Left hindlimb (tissue), 1 donor: ENCODE measurements at places on chromosomes 7 and 10.

DNA sequence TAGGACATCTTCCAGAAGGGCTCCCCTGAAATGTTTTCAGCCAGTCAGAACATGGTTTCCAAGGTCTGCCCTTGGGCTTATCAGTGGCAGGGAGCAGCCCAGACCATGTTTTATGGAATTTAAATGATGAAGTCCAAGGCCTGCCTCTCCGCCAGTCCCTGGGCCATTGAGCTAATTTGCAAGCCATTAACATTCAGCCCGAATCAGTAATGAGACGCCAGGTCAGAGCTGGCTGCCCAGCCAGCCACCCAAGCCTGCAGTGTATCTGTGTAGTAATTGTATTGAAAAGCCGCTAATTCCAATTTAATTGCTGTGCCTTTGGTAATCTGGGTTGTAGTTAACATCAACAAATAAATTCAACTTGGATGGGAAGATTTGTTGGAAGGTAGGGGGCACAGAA, 131.4 kb downstream of the PAXIP1 start:
- no peak for DNase-seq

DNA sequence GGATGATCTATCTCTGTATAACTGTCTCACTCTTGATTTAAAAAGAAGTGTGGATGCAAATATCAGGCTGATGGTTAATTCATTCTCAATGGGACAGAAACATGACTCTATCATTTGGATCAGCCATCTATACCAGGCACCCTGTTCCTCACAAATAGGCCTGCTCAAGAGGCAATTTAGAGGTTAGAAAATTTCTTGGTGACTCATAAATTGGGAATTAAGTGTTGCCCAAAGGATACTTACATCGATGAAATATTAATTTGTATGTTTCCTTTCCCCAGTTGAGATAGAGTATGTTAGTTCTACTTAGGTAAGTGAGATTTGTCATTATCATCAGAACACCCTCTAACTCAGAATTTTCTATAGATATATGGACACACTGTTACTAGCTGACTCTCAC, 57.7 kb downstream of the PRSS58 start:
- DNase-seq, result no peak

GRCh38 chr10:96586419-96587263, at the start of gene TM9SF3:
Gene TM9SF3 (minus strand): TSS chr10:96587012. CDS start chr10:96586835, 177 bp downstream.
- DNase-seq, result peak; percentile 93

DNA sequence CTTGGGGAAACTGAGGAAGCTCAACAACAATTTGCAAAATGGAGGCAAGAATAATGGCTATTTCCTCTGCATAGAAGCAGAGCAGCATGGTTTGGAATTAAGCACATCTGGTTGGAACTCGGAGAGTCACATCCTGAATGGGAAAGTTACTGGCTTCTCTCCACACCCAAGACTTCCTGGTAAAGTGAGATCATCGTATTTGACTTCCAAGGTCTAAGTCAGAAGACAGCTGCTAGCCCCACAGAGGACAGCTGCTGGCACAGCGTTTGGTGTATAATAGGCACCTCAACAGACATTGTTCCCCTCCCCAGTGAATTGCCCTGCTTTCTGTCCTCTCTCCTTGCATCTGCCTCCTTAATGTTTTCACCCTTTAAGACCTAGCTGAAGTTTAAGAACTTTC, 37.0 kb upstream of the NRF1 start:
- peak; percentile 53 for DNase-seq

GRCh38 chr7:36894190-36894589, 169.9 kb upstream of the AOAH start:
- no peak for DNase-seq

DNA sequence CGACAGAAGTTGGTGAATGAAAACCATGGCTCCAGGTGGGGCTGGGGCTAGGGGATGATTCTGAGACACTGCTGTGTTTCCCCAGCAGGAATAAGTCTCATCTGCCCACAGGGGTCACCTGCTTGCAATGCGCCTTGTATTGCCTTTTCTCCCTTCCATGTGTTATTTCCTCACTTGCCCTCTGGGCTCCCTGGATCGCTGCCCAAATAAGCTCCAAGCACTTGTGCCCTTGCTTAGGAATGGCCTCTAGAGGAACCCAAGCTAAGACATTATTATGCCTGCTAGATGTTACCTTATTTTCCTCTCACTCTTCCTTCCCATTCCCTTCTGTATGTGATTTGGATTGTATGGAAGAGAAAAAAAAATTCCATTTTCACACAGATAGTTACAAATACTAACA, 24.8 kb upstream of the PLPP4 start:
- no peak for DNase-seq

- DNase-seq, result no peak
These were observed 52.2 kb upstream of the PDGFA start for GRCh38 chr7:571718-572415.

- no peak for DNase-seq
These were observed 41.2 kb upstream of the ADRB1 start for GRCh38 chr10:114002422-114002821.

- peak; percentile 93 for DNase-seq
These were observed at the start of gene ZNF33B for GRCh38 chr10:42638055-42638820. Gene ZNF33B (minus strand): TSS chr10:42638570. CDS start chr10:42636928, 1,642 bp downstream.

- DNase-seq, result no peak
These were observed 34.1 kb upstream of the ARHGAP22 start for GRCh38 chr10:48638739-48639527.

- no peak for DNase-seq
These were observed 108.0 kb downstream of the UNCX start for GRCh38 chr7:1340461-1341360.

GRCh38 chr10:60869652-60870415, 74.2 kb downstream of the RHOBTB1 start:
- no peak for DNase-seq

DNA sequence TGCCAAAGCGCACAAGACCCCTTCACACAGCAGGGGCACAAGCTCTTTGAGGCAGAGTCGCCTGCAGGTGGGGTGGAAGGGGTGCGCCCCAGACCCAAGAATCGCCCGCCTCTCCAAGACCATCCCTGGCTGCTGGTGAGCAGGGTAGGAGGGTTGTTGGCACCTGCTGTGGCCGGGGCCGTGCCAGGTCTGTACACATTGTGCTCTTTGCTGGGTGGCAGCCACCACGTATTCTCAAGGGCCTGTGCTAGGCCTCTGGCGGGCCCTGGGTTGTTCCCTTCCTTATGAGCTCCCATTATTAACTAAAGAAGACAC, 84.4 kb downstream of the LHPP start:
- no peak for DNase-seq

DNA sequence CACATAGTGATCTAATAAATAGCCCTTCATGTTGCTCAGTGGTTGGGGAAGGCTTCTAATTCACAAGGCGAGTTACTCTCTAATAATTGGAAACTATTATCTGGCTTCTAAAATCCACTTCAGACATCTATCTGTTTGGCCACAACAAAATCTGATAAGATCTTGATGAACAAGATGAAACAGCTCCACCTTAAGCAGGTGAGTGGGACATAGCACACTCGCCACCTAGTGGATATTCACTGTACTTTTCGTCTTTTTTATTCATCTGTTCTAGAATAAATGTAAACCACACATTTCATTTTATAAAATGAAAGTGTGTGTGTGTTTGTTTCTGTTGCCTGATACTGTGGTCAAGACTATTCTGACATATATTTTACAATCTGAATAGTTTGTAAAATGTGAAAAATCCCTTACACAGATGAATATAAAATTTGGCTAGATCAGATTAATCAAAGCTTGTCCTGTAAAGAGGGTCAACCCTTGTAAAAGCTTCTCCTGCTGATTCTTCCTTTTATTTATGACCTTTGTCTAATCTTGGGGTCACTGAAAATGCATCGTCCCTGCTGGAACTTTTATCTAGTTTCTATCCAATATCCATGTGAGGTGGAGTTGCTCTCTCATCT, 26.5 kb upstream of the CNTNAP2 start:
- DNase-seq, result no peak

DNA sequence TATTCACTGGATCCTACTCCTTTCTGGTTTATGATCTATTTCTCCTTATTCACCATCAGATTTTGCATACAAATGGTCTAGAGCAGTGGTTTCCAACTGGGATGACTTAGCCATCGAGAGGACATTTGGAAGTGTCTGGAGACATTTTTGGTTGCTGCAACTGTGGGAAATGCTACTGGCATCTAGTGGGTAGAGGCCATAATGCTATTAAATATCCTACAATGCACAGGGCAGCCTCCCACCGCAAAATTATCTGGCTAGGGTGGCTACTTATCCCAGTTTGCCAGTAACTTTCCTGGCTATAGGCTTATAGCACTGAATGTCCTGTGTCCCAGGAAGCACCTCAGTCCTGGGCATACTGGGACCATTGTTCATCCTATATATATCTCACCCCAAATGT, 21.5 kb upstream of the DDX50 start:
- DNase-seq, result no peak

- DNase-seq, result no peak
These were observed 26.2 kb upstream of the REEP3 start for GRCh38 chr10:63494951-63495350.

GRCh38 chr7:3069771-3070449, 26.2 kb upstream of the CARD11 start:
- no peak for DNase-seq

- peak; percentile 69 for DNase-seq
These were observed 757 bp upstream of the PALS2 start for GRCh38 chr7:24572393-24572996.

GRCh38 chr10:6722616-6723004, 142.5 kb upstream of the PRKCQ start:
- no peak for DNase-seq

GRCh38 chr7:129279757-129280156, 54.9 kb downstream of the AHCYL2 start:
- no peak for DNase-seq

DNA sequence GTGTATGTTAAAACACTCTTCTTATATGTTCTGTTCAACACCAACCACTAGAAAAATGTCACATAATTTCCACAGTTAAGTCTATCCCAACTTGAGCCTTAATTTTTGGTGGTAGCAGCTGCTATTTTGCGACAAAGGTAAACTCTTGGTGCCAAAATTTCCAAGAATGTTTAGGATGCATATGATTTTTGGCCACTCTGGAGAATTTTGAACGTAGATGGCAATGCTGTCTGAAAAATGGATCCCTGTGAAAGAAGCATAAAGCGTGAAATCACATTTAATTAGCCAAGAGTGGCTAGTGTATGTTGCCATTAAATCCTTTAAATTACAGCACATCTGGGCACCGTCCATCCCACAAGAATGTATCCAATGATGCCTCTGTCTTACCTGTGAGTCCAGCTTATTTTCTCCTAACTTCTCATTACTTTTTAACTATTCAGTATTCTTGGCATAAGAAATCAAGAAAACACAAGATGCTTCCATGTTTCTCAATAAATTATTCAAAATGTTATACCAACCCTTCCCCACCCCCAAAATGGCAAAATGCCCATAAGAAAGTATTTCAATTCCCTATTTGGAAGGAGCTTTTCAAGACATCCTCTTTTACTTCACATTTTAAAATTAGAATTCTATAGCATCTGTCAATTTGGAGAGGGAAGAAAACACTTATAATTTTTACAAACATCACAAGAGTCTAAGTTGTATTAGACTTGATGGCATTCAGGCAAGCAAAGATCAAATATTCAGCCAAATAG, 12.4 kb downstream of the PTPRZ1 start:
- no peak for DNase-seq

DNA sequence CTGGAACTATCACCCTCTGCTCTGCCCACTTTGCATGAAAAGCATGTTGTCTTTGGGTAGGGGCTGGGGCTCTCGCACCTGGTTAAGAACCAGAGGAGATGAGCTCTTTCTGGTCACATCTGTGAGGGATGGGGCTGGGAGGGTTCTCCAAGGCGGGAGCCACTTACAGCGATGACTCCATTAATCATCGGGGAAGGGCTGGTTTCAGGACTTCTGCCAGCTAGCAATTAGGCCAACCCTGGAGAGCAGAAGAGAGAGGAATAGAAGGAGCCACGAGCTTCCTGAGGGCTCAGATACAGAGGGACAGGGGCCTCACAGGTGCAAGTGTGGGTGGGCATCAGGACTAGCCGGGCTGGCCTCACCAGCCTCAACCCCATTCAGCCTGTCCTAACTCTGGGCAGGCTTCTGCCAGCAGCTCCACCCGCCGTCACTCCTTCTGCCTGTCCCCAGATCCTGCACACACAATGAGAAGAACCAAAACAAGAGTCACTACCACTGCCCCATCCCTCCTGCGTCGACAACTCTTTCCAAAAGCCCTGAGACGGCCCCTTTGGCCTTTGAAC, 8.4 kb downstream of the AQP1 start:
- peak; percentile 25 for DNase-seq

GRCh38 chr7:50543776-50544442, 21.3 kb downstream of the DDC start:
- DNase-seq, result no peak

GRCh38 chr10:18542832-18543231, 108.6 kb downstream of the NSUN6 start:
- DNase-seq, result no peak

DNA sequence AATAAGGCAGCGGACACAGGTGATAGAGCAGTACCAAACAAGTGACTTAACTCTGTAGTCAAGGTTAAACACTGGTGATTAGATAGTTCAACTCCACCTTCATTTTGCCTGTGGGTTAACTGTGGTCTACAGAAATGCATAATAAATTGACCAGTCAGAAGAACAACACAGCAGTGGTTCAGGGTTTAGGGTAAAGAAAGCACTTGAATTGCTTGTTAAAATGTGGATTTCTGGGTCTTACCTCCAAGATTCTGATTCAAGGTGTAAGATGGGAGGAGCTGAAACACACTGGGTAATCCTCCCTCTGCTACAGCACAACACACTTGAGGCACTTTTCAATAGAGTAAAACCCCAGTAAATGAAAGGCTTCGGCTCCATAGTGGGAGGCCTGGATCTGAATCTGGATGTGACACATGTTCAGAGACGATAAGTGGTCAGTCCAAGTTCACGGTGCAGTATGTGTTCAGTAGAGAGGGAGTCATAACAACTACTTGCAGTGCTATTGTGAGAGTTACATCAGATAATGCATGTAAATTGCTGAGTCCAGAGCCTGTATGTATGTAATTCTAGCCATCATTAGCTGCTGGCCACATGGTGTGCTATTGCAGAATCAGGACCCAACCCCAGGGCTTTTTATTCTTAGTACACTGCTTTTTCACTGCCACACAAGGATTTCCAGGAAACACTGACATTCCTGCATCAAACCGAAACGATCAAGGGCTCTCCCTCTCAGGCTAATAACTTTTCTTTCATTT, 141.7 kb downstream of the SORCS1 start:
- no peak for DNase-seq

GRCh38 chr7:13336227-13336626, 648.8 kb downstream of the ARL4A start:
- DNase-seq, result no peak

DNA sequence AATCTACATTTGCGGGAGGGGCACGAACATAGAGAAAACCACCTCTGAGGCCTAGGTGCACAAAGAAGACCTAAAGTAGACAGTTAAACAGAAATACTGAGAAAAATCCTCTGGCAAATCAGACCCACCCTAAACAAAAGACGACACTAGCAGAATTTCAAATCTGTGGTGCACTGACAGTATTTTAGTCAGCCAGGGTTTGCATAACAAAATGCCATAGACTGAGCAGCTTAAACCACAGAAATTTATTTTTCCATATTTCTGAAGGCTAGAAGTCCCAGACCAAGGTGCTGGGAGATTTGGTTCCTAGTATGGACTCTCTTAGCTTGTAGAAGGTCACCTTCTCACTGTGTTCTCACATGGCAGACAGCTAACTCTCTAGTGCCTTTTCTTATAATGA, 26.3 kb downstream of the IPMK start:
- no peak for DNase-seq
